NCI-H748 treated with DMSO at 0.1 percent for 48 hours (cell line): ENCODE measurements at places on chromosomes 2 and 18.

DNA sequence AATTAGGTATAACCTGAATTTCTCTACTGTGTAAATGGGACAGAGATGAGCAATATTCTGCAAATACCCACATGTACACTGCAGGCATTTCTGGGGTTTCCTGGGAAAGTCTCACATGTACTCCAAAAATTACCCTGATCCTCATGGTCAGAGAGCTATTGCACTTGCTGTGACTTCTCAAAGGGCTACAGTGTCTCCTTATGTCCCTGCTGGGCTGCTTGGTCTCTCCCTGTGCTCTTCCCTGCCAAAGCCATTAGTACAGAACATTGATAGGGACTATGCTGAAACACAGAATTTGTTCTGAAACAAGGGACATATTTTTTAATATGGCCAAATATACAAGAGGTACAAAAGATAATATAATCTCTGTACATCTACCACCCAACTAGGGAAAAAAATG lies 924.4 kb upstream of the NXPH2 start:
- no peak for DNase-seq

DNA sequence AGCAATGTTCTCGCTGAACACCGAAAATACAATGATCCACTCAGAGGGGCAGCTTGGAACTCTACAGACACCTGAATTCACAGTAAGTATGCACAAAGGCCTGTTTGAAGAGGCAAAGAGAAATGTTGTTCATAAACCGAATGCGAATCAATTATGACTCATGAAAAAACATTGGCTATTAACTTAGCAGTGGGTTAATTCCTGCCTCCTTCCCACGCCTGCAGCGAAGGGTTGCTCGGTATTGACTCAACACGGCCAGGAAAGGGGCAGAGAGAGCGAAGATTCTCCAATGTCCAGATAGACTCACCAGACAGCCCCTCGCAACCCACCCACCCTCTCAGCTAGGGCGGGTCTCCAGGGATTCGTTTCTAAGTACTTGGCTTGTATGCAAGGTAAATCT lies 9.4 kb downstream of the CRACDL start:
- DNase-seq = no peak

DNA sequence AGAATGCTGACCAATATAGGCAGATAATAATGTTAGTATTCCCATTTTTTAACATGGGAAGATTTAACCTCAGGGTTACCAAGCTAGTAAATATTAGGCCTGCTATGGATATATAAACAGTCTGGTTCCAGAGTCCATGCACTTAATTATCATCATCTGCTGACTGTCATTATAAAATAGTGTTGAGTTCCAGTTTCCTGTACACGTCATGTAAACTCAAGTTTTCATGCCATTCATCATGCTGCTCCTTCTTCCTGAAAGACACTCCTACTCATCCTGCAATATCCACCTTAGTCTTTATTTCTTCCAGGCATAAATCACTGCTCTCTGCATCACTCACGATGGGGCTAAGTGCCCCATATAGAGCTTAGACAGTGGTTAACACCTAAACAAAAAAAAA lies 420.8 kb upstream of the SPHKAP start:
- DNase-seq = no peak

GRCh38 chr2:226556050-226556449 lies 243.6 kb downstream of the IRS1 start:
- no peak for DNase-seq

DNA sequence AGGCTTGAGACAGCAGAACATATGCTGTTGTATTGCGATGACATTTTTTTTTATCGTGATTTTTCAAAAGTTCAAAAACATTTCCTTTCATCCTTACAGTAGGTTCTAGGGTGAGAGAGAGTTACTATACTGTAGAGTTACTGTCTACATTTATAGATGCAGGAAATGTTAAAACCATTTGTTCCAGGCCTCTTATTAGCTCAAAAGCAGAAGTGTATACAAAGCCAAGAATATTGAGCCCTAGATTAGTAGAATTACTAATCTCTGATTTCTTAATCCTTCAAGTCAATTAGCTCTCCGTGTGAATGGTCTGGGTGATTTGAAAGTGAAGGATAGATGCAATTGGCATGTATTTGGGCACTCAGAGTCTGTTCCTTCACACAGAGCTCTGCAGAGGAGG lies 73.1 kb downstream of the MAPRE2 start:
- no peak for DNase-seq

DNA sequence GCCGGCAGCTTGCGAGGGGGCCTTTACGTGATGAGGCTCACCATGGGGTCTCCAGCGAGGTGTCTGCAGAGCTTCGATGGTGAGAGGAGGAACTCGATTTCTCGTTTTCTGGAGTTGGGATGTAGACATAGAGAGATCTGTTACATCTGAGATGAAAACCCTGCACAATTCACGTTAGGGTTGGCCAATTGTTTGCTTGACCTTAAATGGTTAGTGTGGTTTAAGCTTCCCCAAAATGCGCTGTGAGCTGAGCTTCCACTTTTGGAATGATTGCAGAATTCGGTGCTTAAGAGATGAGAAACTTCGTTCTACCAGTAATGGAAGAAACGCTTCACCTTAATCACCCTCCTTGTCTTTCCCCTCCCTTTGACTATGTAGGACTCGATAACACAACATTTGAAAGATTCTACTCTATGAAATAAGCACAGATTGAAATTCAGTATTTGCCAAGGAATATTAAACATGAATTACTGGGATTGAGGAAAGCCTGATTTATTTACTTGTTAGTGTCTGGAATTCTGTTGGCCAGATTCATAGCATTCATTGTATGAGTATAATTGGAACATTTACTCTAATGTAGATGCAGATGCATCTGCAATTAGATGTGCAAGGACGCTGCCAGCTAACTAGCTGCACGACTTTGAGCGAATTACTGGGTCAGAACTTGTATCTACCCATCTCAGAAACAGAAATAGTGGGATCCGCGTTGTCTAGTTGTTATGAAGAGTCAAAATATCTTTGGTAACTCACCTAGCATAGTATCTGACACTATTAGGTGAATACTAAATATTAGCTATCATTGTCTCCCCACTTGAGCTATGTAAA lies 1.6 kb upstream of the KLF7 start:
- no peak for DNase-seq

DNA sequence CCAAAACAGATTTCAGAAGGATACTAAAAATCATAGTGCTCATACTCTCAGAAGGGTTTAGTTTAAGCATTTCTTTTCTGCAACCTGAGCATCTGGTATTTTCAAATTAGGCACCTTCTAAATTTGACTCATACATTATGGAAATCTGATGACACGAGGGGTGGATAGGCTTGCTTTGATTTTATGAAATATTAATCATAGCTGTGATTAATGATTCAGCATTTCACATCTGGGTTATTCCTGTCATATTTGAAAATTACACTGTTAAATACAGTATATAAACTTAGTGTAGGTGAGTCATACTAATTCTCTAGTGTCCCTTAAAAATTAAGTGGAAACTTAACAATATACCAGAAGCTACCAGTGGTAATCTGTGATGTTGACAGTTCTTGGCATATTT lies 47.7 kb downstream of the MRPS9 start:
- DNase-seq = no peak

DNA sequence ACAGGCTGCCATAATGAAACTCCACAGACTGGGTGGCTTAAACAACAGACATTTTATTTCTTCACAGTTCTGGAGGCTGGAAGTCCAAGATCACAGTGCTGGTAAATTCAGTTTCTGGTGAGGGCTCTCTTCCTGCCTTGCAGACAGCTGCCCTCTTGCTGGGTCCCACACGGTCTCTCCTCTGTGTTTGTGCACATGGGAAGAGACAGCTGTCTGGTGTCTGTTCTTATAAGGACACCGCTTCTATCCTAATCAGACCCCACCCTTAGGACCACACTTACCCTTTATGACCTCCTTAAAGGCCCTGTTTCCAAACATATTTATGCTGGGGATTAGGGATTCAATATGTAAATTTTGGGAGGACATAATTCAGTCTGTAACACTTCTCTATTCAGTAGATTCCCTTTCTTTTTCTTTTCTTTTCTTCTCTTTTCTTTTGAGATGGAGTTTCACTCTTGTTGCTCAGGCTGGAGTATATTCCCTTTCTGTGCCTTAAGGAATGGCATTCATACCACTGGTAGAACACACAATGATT lies 18.9 kb downstream of the CTIF start:
- DNase-seq = no peak

DNA sequence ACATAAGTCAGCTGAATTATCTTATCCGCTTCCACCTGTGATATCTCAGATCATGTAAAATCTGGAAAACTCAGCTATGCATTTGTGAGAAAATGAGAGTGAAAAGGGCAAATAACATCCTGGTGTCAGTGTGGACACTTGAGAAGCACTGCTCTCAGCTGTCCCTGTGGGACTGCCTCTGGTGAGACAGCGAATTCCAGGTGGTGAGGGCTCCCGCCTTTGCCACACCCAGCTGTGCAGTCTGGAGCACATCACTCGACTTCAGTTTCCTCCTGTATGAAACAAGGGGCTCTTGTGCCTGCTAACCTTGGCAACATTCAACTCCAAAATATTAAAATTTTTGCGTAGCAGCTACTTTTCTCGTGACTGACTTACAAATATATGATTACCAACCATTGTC lies 194.9 kb upstream of the BOD1L2 start:
- DNase-seq = no peak

DNA sequence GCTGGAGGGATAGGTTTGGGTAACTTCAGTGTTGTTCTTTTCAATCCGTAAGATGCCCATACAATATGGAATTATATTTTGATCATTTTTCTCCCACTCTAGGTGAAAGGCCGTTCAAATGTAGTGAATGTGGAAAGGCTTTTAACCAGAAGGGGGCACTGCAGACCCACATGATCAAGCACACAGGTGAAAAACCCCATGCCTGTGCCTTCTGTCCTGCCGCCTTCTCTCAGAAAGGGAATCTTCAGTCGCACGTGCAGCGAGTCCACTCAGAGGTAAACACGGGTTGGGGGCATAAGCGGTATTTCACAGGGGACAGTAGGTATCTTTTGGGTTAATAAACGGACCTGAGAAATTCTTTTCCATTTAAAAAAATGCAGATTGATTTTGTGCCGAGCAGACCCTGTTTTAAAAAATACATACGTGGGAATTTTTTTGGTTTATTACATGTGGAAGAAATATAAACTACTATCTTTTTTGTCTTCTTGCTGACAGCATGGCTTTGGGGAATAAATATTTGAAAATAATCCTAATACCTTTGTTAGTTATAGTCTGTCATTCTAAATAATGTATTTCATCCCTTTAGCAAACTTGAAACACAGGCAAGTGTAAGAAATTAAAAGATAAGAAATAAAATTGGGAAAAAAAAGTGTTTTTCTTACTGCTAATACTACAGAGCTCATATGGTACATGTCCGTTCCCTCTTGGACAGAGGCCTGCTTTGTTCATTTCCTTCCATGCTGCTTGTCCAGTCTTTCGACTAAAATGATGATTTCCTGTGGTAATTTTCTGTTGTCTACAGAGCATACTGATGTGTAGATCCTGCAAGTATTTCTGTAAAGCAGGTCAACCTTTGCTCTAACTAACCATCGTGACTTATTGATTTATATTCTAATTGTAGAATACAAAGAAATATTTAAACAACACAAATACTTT lies 53.3 kb downstream of the ZNF236 start:
- DNase-seq = peak; percentile 55

DNA sequence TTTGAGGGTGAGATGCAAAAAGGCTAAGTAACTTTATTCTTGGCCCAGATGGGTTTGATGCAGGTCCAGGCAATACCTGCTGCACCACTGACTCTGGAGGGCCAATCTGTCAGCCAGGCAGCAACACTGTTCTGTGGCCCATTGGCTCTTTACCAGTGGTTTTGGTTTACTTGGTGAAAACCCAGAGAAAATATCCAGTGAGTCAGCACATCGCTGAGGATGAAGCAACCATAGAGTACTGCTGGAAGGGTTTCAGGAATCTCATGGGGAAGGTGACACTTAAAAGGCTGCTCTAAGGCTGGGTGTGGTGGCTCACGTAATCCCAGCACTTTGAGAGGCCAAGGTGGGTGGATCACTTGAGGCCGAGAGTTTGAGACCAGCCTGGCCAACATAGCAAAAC lies 192.5 kb upstream of the FAM98A start:
- DNase-seq = no peak

DNA sequence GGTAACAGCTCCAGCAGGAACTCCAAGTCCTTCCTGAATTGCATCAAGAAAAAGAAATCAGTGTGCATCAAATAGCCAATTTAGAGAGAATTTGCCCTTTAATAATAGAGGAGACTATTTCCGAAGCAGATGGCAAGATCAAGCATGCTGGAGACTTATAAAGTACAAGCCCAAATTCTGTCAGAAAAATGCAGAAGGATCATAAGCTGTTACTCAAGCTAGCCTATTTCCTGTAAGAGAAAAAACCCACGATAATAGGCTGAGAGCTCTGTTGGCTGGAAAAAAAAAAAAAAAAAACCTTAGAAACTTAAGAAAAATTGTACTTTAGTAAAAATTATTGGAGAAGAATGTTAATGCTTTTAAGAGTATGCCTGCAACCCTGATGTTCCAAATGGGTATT lies 24.4 kb upstream of the ITM2C start:
- no peak for DNase-seq

- DNase-seq = no peak
Observed at GRCh38 chr2:71720596-71721361, 267.4 kb downstream of the DYSF start.

GRCh38 chr2:38398739-38399138 lies 21.7 kb upstream of the ATL2 start:
- DNase-seq = no peak

DNA sequence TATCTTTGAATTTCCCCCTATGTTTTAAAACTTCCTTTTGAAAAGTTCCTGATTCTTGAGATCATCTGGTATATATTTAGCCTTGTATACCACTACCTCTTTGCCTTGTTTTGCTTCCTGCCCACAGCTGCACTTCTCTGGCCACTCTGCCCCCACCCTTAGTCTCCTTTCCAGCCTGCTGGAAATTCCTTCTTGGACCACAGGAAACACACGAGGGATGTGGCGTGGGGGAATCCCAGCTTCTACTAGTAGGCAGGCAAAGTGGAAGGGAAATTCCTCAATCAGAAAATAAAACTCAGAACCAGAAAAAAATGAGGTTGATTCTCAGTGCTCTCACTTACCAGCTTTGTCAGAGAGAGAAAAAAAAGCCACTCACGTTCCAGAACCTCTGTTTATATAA lies 13.4 kb downstream of the IL18RAP start:
- no peak for DNase-seq

DNA sequence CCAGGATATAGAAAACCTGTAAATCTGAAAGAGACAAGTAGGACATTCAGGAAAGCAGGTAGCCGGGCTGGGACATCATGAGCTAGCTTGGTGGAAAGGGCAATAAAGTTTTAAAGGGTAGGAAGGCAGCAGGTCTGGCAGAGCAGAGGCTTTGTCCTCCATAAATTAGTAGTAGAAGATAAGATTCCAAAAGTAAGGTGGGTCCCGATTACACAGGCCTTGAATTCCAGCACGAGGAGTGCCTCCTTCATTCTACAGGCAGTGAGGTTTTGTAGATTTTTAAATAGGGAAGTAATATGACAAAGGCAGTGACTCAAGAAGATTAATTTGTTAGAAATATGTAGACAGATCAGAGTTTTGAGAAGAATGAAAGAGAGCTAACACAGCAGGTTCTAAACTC lies 160.7 kb downstream of the DTNB start:
- DNase-seq = no peak

DNA sequence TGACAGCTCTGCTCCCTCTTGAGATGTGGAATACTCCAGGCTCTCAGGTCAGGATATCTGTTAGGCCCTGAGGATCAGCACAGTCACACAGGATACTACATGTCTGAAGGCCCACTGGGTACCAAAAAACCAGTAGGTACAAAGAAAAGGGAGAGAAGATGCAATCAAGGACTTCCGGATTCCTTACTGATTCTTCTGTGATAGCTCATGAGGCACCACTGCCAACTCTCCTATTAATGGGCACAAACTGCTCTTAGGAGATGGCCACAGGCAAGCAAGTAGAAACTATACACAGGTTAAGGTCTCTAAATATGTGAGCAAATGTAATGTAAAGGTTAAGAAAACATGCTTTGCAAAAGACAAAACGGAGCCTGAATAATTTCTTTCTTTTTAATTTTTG lies 3.5 kb downstream of the TMEM127 start:
- no peak for DNase-seq
